ENCODE measurements at places on chromosomes 4 and X. TPM values are rescaled to one million over a fixed set of nuclear protein-coding genes. Genes with fewer than 3 reads are reported as not detected.

The SPACA5 gene
- not detected for total RNA-seq

The USP17L13 gene
- total RNA-seq, result not detected

The FAM184B gene
- 0.02 TPM for total RNA-seq

The CDKL2 gene
- total RNA-seq, result 1.1 TPM

The CYP2U1 gene
- total RNA-seq, result 2.5 TPM

The SMIM10 gene
- total RNA-seq, result 3.2 TPM

The RNF128 gene
- 0.12 TPM for total RNA-seq

The DDX53 gene
- not detected for total RNA-seq

The SASH3 gene
- not detected for total RNA-seq

DNA sequence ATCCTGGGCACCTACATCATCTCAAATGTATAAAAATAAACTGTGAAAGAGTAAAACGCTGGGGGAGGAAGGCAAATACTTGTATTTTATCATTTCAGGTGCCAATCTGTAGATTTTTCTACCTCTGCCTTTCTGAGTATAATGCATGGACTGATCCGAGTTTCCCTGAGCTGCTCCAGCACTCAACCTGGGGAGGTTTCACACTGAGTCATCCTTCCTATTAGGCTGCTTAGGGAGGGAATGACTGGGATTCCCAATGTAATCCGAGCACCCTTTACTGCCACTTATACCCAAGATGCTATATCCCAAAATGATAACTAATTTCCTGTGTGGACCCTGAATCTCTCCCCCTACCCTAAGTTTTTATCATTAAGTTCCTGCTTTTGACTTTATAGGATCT lies 126.6 kb downstream of the HNRNPD start:
- no peak for DNase-seq

DNA sequence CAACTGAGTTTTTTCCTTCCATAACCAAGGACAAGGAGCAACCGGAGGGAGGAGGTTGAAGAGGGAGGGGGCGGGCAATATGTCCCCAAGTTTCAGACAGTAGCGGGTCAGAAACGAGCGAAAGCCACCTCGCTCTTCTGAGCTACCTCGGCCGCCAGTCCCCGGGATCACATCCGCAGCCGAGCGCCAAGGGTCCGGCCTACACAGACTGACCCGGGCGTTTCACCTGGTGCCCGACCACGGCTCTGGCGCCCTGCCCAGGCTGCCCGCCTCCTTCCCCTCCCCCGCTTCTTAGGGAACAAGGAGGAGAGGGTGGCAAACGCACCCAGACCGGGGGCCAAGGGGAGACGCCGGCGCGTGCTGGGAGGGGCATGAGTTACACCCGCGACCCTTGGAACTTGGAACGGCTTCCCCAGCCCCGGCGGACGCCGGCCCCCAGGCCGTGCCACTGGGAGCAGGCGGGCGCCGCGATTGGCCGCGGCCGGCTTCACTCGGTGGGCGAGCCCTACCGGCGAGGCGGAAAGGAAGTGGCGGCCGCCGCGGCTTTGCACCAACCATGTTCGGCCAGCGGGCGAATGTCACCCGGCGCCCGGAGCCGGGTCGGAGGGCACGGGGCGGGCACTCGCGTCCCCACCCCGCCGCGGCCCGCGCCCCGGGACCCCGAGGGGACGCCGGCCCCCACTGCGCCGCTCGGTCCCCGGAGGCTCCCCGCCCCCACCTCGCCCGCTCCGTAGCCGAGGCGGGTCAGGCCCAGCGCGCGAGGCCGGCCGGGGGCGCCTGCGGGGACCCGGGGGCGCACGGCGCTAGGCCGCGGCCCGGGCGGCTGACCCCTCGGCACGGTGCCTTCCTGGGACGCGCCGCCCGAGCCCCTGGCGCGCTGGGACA lies 1.5 kb downstream of the IRF2 start:
- DNase-seq, result no peak

DNA sequence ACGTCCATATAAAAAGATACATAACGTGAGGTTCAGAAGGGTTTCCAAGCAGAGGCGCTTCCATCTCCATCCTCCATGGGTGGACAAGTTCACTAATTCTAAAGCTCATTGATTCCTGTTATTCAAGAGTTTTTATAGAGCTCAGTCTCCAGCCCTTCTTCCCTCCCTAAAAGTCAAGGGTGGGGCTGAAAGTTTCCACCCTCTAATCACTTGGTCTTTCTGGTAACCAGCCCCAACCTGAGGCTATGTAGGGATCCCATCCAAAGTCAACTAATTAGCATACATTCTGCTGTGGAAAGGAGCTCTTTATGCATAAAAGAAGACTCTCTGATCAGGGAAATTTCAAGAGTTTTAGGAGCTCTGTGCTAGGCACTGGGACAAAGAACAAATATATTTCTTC lies 46.9 kb upstream of the VEGFC start:
- no peak for DNase-seq

GRCh38 chr4:155552180-155552579 lies 114.5 kb upstream of the GUCY1A1 start:
- DNase-seq, result no peak

- no peak for DNase-seq
Measured at GRCh38 chr4:156642161-156642560, 329.4 kb downstream of the PDGFC start.

DNA sequence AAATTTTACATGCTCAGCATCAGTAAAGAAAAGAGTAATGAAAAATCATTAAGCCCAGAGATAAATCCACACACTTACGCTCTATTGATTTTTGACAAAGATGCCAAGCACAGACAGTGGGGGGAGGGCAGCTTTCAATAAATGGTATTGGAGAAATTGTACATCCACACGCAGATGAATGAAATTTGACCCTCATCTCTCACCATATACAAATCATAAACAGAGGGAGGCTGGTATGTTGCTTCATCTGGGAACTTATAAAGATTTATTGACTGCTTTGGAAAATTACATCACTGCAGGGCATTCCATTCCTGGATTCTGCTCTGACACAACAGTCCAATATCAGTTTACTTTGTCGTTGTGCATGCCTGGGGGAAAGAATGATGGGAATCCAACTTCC lies 58.4 kb upstream of the XAGE1A start:
- no peak for DNase-seq

- no peak for DNase-seq
Measured at GRCh38 chr4:26044983-26045382, 131.0 kb downstream of the SMIM20 start.

GRCh38 chr4:158993891-158994290 lies 109.0 kb upstream of the RAPGEF2 start:
- DNase-seq, result no peak

- DNase-seq, result no peak
Measured at GRCh38 chr4:32140636-32141035, 1420.5 kb downstream of the PCDH7 start.

GRCh38 chr4:61741327-61742096 lies 541.4 kb downstream of the ADGRL3 start:
- DNase-seq, result peak; percentile 2

DNA sequence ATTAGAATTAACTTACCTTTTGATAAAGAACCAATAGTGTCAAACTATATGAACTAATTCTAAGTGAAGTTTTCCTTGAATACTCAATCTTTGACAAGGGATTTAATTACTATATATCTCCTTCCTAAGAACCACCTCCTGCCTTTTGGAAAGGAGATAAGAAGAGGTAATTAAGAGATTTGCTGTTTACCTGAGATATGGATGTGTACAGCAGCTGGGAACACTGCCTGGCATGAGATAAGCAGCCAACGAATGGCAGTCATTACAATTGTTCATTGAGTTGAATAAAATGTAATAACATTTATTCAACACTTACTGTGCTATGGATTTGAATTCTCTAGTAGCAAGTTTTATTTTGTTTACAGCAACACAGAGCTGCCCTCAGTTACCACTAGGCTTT lies 407.1 kb downstream of the SPOCK3 start:
- no peak for DNase-seq

- DNase-seq, result no peak
Measured at GRCh38 chr4:91114386-91114785, 987.2 kb downstream of the CCSER1 start.
